Vagina (tissue), 2 donors: ENCODE measurements at places on chromosomes 4 and X.

DNA sequence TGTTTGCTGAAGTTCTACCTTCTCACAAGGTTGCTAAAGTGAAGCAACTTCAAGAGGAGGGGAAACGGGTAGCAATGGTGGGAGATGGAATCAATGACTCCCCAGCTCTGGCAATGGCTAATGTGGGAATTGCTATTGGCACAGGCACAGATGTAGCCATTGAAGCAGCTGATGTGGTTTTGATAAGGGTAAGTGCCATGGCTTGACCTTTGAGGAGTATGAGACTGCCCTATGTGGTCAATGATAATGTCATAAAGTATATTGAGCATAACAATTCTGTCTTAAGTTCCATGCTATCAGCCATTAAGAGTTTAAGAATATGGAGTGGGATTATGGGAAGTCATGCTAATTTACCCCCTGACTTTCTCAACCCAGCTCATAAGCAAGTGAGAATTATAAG, 61.4 kb upstream of the PGK1 start:
- DNase-seq, result no peak

DNA sequence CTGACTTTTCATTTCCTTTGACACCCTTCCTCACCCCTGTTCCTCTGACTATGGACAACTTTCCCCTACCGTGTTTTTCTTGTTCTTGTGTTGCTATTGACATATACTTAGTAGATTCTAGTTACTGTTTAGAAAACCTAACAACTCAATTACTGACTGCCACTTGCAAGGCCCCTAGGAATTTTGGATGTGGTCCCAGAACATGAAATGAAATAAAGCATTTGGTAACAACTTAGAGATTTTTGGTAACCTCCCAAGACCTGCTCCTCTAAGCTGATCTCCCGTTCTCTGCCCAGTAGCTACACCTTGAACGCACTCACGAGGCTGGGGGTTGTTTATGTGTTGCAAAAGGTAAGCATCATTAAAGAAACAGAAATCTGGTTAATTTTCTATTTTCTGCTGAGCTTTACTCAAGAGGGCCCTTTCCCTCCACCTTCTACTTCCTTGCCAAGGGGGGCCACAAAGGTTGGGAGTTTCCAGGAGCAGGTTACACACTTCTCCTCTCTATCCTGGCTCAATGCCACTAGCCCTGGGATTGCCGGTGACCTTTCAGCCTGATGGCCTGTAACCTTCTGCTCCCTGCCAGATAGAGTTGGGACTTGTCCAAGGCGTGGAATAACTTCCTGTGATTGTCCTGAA, 20.5 kb downstream of the GAB3 start:
- no peak for DNase-seq

GRCh38 chrX:2732076-2732475, 19.8 kb upstream of the XG start:
- DNase-seq, result no peak

- no peak for DNase-seq
Measured at GRCh38 chrX:139194571-139195280, 335.8 kb upstream of the F9 start.

DNA sequence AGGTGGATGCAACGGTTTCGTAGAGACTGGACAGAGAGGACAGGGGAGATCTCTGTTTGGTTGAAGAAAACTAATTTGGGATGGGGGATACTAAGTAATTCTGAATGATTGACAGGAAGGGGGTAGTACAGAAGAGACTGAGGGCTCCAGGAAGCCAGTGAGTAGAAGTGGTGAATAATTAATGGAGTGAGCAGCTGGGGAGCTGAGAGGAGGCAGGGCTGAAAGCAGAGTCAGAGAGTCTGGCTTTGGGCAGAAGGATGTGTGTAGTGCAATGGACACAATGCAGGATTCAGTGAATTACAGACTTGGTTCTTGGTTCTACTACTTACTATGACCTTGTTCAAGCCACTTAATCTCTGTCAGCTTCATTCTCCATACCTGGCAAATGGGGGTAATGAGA, 161.7 kb downstream of the RBMX2 start:
- no peak for DNase-seq

DNA sequence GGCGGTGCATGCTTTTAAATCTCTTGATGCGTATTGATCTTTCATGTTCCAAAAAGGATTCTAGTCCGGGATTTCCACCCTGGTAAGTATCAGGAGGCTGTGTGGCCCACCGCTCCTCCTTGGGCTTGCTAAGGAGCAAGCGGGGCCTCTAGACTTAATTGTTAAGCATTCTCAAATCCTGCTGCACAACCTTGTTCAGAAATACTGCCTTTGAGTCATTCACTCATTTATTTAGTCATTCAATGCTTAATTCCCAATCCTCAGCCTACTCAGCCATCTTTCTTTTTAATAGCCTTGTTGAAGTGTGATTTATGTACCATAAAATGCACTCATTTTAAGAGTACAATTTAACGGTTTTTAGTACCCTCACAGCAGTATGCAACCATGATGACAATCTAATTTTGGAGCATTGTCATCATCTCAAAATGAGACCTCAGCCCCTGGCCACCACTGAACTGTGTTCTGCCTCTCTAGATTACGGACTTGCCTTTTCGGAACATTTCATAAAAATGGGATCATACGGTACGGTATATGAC, 15.6 kb upstream of the SLC2A9 start:
- no peak for DNase-seq

DNA sequence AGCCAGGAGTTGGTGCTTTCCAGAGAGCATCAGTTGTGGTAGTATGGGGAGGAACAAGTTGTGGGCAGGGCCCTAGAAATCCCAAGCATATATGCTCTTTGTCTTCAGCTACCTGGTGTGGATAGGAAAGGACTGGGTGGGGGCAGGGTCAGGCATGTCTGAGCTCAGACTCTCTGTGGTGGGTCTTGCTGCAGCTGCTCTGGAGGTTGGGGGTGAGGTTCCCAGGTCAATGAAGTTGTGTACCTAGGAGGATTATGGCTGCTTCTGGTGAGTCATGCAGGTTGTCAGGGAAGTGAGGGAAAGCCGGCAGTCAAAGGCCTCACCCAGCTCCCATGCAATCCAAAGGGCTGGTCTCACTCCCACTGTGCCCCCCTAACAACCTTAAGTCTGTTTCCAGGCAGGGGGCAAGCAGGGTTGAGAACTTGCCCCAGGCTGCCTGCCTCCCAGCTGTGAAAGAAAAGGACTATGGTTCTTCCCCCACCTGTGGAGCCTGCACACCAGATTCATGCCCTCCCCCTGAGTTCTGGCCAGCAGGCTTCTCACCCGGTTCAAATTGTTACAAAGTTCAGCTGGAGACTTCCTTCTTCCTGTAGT, 30.4 kb upstream of the QRFPR start:
- DNase-seq, result no peak

GRCh38 chr4:19583827-19584569, 667.7 kb upstream of the SLIT2 start:
- DNase-seq, result no peak

DNA sequence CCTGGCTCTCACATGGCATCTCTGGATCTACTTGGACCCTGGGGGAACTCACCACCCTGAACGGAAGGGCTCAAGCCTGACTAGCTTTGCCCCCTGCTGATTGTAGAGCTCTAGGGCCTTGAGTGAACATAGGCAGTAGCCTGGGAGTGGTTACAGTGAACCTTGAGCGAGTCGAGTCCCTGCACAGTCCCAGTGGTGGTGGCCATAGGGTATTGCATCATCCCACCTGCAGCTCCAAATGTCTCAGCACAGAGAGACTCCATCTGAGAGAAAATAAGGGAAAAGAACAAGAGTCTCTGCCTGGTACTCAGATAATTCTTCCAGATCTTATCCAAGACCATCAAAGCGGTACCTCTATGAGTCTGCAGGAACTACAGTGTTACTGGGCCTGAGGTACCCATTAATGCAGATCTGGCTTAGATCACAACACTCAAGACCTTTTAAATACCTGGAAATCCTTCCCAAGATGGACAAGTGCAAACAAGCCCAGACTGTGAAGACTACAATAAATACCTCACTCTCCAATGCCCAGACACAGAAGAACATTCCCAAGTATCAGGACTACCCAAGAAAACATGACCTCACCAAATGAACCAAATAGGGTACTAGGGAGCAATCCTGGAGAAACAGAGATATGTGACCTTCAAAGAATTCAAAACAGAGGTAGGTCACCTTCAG, 167.5 kb upstream of the TET2 start:
- DNase-seq, result no peak
